ENCODE measurements at places on chromosomes 2 and 18.

- no peak for DNase-seq
Observed at GRCh38 chr18:72201032-72201431, 343.1 kb downstream of the CBLN2 start.

DNA sequence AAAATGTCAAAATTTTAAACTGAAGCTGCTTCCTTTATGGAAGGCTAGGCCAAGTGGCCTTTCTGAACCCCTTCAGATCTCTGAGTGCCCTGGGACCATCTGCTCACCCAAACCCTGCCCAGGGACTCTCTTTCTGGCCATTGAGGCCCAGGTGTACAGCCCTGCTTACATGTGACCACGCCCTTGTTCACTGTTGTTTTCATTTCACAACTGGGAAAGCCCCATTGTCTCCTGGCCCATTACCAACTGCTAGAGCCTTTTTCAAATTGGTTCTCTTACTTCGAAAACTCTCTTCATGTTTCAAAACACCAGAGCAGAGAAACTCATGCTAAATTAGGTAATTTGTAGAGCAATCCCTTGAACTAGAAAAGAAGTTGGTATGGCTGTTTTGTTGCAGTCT is 219.5 kb upstream of the TANK start:
- DNase-seq: no peak

DNA sequence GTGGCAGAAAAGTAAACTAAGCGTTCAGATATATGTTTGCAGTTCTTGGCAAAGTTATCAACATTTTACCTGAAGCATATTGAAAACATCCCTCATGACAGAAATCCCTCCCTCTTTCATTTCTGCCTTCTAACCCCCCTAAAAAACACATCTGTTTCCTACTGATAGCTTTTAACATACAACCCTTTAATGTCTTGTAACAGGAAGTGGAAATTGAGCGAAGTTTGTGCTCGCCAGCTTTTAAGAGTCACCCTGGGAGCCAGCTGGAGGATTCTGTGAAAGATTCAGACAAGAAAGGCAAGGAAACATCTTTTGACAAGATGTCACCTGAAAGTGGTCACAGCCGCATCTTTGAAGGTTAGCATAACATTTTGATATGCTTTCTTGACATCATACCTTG is 247.4 kb downstream of the XIRP2 start:
- DNase-seq: peak; percentile 61

GRCh38 chr2:98805412-98806171 is 74.7 kb upstream of the MGAT4A start:
- DNase-seq: peak; percentile 68

GRCh38 chr2:35339211-35339610 is 1016.4 kb upstream of the CRIM1 start:
- no peak for DNase-seq

- DNase-seq: no peak
Observed at GRCh38 chr18:45365835-45366234, 249.4 kb upstream of the SLC14A2 start.

DNA sequence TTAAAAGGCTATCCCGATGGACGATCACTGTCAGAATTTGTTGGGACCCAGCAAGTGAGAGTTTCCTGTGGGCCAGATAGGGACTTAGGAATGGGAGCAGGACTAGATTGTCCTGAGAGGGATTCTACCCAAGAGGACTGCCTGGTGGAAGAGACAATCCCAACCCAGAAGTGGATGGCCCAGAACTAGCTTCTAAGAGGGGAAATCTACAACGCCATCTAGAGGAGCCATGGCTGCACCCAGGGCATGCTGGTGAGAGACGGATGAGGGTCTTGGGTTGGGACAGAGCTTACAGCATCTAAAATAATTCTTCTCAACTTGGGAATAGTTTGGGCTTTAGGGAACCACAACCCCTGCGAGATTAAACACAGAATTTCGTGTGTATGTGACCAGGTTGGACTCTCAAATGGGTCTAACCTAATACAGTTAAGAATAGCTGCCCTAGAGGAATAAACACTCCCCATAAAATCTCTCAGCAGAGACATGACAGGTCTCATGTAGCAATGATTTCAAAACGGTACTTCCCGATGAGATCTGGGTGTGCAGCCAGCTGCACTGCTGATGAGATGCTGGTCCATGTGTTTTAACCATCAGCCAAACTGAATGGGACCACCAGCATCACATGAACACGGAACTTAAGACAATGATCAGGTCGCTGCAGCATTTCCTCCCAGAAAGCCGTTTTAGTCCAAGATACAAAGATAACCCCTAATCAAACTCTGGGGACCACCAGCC is 50.8 kb downstream of the CCBE1 start:
- no peak for DNase-seq
